ENCODE measurements at places on chromosomes 7 and 10.

DNA sequence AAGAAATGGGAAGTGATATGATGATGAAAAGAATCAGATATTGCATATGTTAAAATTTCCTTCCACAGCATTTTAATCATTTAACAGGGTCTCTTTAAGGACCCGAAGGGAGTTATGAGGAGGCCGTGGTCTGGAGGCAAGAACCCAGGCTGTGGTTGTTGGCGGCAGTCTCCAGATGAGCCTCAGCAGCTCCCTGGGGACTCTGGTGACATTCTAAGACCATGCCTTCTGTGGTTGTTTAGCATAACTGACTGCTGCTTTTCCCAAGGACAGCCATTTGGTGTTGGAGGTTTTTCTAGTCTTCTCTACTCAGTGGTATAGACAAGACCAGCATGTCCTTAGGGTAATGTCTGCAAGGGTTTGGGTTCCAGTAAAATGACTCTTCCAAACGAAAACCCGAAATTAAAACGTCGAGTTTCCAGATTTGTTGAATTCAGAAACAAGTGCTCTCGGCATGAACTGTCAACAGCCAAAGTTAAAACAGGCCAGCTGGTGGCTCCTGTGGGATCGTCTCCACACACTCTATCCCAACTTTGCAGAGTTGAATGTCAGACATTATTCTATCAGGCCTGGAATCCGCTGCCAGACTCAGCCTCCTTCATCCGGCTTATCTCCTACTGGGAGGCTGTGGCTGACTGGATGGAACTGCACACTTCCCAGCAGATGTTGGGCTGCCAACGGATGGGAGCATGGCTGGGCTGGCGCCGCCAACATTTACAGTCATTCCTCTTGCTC lies 183.1 kb downstream of the TAX1BP1 start:
- no peak for DNase-seq

DNA sequence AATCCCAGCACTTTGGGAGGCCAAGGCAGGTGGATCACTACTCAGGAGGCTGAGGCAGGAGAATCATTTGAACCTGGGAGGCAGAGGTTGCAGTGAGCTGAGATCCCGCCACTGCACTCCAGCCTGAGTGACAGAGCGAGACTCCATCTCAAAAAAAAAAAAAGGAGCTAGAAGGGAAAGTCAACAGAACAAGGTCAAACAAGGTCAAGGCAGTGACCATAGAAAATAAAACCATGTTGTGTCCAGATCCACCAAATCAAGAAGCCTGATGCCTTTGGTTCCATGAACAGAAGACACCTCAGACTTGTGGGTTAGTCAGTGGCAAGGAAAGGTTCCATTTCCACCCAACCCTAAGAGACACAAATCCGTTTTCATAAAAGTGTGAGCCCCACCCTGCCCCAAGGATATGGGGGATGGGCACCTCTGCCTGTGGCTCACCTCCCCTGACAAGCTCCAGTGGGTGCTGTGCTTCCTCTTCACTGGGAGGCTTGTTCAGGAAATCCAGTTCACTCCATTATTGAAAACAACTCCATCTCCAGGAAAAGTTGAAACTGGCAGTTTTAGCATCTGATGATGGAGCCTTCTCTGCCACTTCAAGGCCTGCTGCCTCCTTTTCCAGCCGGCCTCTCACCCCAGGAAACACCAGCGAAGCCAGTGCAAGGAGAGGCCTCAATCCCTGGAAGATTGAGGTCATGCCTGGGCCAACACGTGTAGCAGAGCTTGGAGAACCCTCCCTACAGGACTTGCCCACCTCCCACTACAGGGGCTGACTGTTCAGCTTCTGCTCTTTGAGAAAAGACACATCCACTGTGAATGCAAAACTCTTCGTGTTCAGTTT lies 152.9 kb downstream of the NRF1 start:
- DNase-seq = no peak

GRCh38 chr7:574661-575395 lies 55.2 kb upstream of the PDGFA start:
- no peak for DNase-seq

DNA sequence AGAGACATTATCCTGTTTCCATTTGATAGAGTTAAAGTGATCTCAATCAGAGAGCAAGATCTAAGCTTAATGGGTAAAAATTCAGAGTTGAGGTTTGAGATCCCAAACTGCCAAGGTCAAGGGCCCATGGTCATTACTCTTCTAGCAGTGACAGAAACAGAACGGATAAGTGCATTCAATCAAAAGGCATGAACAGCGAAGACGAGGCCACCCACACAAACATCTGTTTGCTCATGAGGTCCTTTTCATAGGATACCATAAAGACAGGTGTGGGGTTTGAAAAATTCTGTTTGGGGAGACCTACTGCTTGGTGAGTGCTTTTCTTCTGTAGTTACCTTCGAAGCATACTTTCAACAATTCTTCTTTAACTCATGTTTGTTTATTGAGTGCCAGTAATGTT lies 58.3 kb downstream of the SEMA3C start:
- DNase-seq = no peak

DNA sequence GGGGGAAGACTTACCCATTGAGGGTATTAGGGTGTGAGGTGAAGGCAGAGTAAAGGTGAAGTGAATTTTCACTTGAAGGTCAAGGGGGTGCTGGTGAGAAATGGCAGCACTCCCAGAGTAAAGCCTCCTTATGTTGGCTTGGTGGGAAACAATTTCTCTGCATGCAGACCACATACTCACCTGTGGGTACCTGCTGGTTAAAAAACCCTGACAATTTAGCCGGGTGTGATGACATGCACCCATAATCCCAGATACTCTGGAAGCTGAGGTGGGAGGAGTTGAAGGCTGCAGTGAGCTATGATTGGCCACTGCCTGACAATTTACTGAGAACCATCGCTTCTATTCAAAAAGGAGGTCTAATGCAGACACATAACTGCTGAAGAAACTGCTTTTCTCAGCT lies 5.5 kb downstream of the DNAJB9 start:
- no peak for DNase-seq

- DNase-seq = no peak
These were observed 44.7 kb downstream of the PDE1C start for GRCh38 chr7:32025381-32026082.

DNA sequence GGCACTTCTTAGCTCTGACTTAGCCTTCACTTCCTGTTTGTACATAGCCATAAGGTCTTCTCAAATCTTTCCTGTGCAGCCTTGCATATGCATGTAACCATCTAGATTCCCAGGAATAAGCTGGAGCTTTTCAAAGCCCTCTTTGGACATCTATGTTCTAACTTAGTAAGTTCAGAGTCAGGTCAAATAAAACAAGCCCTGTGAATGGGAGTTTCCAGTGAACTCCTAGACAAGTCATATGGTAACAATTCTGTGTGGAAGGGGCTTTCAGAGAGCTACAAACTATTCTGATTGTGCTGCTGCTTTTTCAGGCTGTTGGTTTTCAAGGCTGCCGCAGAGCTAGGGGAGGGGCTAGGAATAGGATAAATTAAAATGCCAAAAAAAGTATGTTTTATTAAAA lies 208.4 kb upstream of the AKR1E2 start:
- no peak for DNase-seq

- no peak for DNase-seq
These were observed 75.9 kb downstream of the SORBS1 start for GRCh38 chr10:95485056-95485844.

DNA sequence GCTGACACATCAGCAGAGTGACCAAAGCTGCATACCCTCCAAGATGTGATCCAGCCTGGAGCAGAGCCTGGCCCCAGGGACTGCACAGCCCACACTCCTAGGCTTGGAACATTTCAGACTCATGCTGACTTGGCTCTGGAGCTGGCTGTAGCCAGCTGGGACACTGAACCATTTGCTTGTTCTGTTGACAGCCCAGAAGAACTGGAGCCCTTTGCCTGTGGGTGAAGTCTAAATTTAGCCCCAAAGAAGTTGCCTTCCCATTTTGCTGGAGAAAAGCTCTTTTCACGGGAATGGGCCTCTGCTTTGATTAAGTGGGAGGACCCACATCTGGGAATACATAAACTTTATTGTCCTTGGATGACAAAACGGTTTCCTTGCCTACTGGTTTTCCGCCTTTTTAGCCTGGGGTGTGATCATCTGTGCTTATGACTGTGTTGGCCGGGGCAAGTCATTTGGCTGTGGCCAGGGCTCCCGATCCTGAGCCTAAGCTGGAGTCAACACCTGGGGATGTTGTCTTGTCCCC lies 186.2 kb upstream of the BMPER start:
- no peak for DNase-seq

- no peak for DNase-seq
These were observed 14.3 kb upstream of the ELN start for GRCh38 chr7:74013539-74014272.

GRCh38 chr10:100934084-100934659 lies 21.4 kb downstream of the SLF2 start:
- no peak for DNase-seq

DNA sequence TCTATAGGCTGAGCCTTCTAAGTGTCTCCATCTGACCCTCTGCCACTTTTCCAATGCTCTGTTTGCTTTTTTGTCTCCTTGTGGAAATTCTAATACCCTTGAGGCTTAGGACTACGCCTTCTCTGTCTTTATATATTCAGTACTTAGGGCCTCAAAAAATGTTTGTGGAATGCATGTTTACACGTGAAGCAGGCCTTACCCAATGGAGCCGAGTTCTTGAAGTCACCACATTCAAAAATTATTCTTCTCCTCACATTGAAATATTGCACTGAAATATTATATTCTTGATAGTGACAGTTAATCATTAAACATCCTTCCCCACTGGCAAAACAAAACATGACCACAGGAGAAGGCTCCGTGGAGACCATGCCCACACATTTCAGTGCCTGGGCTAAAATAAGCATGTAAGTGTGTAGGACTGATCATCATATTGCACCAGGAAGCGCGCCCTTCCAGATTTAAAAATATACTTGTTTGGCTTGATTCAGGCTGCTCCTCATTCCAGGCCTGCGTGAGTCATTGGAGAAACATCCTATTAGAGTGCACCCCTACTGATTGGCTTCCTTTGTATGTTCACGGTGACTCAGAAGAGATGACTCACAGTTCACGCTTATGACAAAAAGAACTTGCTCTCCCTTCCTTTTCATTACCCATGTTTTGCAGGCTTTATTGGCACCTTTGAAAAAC lies 307.4 kb upstream of the AOAH start:
- DNase-seq = peak; percentile 54

DNA sequence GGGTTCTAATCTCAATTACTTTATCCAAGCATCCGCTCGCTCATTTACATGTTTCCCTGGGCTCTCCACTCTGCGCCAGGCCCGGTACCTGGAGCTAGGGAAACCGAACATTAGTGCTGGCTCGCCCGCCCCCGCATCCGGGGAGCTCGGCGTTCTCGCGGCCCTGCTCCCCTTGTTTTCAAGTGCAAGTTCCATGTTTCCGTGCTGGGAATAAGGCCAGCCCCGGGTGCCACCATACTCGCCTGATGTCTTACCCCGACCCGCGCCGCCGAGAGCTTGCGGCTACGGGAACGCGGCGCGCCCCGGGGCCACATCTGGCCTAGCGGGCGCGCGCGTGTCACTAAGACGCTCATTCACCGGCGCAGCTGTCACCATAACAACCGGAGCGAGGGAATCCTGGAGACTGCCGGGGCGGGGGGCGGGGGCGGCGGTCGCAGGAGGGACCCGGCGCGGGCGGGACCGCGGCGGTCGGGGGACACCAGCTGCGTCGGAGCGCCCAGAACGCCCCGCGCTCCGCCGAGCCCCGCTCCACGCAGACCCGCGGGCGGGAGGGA lies at the start of gene NEURL1:
Gene NEURL1 (plus strand): TSS at position 344 of the 554 bp plus-strand sequence. CDS start 683 bp downstream, outside the sequence.
- peak; percentile 73 for DNase-seq

GRCh38 chr10:24425151-24425550 lies 216.2 kb downstream of the KIAA1217 start:
- no peak for DNase-seq

DNA sequence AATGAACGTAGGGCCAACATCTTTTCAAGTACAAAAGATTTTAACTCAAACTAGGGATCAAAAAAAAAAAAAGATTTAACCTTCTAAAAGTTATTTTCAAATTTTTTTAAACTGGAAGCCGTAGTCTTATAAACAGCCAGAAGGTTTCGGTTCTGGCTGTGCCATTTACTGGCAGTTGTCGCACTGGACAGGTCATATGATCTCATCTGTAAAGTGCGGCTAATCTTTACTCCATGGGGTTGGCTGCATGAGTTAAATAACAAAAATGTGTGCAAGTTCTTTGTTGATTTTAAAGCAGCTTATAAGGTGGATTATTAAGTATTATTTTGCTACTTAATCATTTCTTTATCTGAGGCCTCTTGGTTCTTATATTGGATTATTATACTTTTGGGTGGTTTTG lies 36.6 kb downstream of the TRUB1 start:
- DNase-seq = no peak

- no peak for DNase-seq
These were observed 248.9 kb downstream of the KIAA1217 start for GRCh38 chr10:24457661-24458318.
